Stimulated activated CD8-positive, alpha-beta memory T cell treated with anti-CD3 and anti-CD28 coated beads, Interleukin-2, amount 100 ng/mL, for 1 hour (primary cell): ENCODE measurements at places on chromosomes 13 and 19.

GRCh38 chr13:98144801-98145350, 2.0 kb downstream of the FARP1 start:
- no peak for DNase-seq

DNA sequence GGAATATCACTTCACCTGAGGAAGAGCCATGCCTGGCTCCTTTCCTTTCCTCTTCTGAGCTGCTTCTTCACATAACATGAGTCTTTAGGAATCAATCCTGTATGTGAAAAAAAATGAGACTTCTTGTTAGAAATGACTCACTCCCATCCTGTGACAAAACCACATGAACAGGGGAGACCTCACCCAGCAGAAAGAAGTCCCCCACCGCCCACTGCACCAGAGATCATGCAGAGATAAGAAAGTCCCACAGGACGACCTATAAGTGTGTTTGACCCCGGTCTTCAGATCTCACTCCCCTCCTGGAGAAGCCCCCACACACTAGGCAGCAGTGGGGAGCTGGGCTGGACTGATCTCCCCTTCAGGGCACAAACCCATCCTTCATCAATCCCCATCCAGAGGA, 7.8 kb downstream of the ZNF600 start:
- no peak for DNase-seq

DNA sequence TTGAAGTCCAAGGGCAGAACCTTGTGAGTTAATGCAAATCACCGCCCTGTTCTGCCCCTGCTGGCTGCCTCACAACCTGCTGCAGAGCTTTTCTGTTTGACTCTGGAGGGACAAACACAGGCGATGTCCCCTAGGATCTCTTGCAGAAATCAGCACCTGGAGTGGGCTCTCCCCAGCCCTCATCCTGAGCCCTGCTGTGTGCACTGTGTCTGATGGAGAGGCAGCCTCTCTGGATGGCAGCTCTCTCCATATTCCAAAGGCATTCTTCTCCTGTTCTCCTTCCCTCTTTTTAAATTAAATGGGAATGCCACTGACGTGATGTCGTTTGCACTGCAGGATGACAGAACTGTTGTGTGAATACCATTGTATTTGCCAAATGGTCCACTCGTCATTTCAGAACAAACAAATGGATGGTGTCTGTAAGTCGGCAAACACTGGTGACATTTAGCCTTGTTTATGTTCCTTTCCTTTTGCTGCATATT, 184.1 kb downstream of the ZNF536 start:
- DNase-seq: no peak

- DNase-seq: no peak
Measured at GRCh38 chr19:12865746-12866415, 15.4 kb downstream of the DNASE2 start.

- DNase-seq: no peak
Measured at GRCh38 chr13:100266026-100266425, 177.1 kb downstream of the PCCA start.

DNA sequence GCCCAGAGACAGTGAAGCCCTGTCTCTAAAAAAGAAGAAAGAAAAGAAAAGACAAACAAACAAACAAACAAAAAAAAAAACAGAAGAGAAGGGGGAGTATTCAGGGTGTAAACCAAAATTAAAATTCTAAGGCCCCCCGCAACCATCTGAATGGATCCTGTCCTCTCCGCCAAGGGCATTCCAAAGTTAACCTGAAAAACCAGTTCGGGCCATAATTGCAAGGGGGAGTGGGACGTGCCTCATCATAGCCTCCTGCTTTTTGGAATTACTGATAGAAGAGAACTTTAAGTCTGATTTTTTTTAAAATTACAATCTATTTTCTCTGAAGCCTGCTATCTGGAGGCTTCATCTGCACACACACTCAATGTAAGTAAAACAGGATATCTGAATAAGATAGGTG, 5.7 kb upstream of the IFNL2 start:
- no peak for DNase-seq

GRCh38 chr13:87089391-87089790, 581.8 kb upstream of the SLITRK5 start:
- DNase-seq: no peak

- no peak for DNase-seq
Measured at GRCh38 chr19:34017024-34017423, 155.3 kb upstream of the LSM14A start.

DNA sequence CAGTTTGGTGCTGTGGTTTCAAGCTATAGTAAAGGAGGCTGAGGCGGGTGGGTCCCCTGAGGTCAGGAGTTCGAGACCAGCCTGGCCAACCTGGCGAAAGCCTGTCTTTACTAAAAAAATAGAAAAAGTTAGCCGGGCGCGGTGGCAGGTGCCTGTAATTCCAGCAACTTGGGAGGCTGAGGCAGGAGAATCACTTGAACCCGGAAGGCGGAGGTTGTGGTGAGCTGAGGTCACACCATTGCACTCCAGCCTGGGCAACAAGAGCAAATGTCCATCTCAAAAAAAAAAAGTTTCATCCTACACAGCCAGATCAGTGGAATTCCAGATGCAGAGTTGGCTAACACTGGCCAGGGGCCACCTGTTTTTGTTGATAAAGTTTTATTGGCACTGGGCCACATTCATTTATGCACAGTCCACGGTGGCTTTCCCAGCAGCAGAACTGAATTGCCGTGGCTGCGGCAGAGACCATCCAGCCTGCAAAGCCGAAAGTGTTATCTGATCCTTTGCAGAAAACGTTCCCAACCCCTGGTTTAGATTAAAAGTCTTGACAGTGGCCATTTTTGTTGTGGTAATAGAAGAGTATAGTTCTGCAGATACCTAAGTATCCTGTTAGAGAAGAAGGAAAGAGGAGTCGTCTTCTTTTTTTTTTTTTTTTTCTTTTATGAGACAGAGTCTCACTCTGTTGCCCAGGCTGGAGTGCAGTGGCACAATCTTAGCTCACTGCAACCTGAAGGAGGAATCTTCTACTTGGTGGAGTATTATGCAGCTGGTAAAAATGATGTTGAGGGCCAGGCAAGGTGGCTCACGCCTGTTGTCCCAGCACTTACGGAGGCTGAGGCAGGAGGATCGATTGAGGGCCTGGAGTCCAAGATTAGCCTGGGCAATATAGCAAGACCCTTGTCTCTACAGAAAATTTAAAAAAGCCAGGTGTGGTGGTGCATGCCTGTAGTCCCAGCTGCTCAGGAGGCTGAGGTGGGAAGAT, 8.7 kb downstream of the NCLN start:
- no peak for DNase-seq

DNA sequence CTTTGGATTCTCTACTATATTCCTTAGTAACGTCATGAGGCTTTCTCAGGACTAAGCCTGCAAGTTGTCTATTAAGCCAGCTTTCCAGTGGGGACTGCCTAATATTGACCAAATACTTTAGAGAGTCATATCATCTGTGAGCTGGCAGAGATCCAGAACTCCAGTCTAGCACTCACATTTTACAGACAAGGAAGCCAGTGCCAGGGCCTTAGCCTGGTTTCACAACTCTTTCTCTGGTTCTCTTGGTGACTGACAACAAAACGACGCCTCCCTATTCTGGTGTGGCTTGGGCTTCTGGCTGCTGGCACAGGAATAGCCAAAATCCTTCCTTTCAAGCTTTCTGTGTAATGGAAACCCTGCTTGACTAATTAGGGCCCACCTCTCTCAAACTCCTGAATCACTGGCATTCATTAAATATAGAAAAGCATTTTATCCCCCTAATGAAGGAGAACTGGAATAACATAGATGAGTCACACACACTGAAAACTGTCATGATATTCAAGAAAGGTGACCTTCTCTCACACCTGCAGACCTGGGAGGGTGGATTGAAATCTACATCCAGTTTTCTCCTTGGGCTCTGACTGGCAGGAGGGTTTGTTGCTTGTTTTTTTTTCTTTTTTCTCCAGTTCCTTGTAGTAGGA, 75.2 kb upstream of the UBL3 start:
- DNase-seq: no peak

- DNase-seq: no peak
Measured at GRCh38 chr19:12859546-12859945, 21.2 kb downstream of the MAST1 start.

DNA sequence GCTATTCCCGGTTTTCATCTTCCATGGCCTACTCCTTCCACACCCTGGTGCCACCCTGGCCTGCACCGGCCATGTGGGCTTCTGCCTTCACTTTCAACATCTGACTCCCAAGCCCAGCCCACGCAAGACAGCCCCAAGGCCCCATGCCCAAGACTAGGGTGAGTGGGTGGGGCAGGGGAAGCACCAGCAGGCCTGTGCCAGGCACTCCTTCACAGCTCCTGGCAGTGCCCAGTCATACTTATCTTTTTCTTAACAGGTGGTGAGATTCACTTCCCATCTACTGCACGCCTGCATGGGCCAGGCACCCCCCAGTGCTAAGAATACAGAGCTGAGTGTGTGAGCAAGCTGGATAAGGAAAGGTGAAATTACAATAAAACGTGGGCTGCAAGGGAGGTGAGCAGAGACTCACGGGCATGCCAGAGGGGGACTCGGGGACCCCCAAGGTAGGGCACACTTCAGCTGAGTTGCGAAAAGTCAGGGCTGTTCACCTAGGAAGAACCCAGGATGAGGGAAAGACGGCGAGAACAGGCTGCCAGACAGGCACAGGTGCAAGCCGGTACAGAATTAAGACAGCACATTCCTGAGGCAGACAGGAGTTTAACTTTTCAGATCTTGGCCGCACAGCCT, 55.7 kb downstream of the COL4A1 start:
- DNase-seq: no peak

DNA sequence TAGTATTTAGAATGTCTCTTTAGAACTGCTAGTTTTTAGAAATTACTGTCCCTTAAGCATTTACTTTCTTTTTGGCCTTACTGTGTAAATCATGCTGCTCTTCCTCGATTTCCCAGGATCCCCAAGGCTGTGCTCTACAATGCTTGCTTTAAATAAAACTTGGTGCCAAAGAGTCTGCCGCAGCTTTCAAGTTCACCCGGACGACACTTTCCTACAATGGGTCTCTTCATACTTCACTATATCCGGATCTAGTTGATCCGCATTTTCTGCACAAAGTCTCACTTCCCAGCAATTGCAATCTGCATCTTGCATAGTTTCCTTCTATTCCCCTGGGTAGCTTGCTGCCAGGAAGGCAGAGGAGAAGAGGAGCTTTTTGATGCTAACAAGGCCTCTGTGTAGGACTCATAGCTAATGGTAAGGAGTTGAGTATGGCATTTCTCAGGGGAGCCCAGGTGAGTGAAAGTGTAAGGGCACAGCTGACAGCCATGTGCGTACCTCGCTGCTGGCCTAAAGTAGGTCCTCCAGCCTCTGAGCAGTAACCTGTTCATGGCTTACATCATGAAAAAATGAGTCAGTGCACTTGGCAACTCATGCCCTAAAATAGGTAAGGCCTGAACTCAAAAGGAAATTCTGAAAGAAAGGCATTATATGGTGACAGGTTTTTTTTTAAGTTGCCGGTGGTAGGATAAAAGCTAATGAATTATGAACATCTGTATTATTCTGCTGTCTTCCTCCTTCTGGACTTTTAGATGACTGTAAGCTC, 101.6 kb downstream of the ENOX1 start:
- no peak for DNase-seq

DNA sequence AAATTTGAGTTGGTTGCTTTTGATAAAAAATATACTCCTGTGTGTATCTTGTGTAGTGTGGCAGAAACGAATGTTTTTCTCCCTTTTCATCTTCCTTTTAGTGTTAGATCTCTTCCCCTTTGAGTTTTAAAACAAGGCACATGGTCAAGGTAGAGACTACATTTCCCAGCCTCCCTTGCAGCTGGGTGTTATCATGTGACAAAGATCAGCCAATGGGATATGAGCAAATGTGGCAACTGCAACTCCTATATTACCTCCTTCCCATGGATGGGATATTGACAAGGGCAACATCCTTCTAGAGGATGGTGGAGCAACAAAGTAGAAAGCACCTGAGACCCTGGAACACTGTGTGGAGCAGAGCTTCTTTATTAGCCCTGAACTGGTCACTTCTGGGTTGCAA, 42.4 kb downstream of the ADGRE3 start:
- DNase-seq: no peak

DNA sequence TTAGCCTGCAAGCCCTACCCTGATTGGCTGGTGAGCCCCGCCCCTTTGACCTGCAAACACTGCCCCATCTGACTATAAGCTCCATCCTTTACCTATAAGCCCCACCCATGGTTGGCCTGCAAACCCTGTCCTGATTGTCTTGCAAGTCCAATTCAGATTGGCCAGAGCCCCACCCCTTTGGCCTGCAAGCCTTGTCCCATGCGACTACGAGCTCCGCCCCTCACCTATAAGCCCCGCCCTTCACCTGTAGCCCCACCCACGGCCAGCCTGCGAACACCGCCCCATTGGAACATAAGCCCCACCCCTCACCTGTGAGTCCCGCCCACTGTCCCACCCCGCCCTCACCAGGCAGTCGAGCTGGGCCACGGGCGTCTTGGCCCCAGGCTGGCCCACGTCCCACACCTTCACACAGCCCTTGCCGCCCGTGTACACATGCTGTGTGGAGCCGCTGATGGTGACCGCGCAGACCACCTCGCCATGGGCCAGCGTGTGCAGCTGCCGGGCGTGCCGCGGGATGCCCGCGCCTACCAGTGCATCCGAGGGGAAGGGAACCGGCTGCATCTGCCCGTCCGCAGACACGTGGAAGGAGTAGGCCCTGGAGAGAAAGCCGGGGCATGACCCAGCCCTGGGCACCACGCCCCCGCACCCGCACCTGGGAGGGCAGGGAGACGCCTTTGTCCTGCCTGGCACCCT, 22.9 kb downstream of the TLE2 start:
- DNase-seq: no peak

- DNase-seq: no peak
Measured at GRCh38 chr13:40389081-40389641, 277.3 kb downstream of the FOXO1 start.

GRCh38 chr19:38209671-38210457, 14.2 kb downstream of the DPF1 start:
- DNase-seq: no peak

GRCh38 chr19:36819130-36819630, 19.0 kb downstream of the ZNF790 start:
- DNase-seq: no peak

DNA sequence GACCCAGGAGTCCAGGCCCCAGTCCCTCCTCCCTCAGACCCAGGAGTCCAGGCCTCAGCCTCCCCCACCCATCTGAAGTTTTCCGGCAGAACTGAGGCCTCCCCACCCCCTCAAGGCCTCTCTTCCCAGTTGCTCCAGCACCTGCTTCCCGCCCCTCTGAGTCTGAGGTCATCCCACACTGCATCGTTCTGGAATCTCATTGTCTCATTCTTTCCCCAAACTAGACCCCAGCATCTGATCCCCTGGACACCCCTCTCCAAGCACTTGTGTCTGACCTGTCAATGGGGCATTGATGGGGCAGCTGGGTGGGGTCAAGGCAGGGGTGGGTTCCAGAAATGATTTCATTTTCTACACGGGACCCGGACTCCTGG, 793 bp upstream of the SBK2 start:
- no peak for DNase-seq

- DNase-seq: no peak
Measured at GRCh38 chr19:29002336-29002735, 210.6 kb downstream of the UQCRFS1 start.

DNA sequence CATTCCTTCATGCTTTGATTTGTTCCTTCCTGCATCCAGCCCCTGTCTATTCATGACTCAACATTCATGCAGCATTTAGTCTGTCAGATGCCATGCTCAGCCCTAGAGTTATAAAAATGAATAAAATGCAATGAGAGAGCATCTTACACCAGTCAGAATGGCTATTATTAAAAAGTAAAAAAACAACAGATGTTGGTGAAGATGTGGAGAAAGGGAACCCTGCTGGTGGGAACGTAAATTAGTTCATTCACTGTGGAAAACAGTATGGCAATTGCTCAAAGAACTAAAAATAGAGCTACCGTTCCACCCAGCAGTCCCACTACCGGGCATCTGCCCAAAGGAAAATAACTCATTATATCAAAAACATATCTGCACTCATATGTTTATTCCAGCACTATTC, 70.0 kb upstream of the GTF3A start:
- DNase-seq: no peak
